Activated CD8-positive, alpha-beta T cell treated with anti-CD3 and anti-CD28 coated beads, Interleukin-2, amount 10 ng/mL, durations not matched to agents 7 days and 5 days (primary cell): ENCODE measurements at places on chromosomes 7 and 10. TPM values are rescaled to one million over a fixed set of nuclear protein-coding genes. Genes with fewer than 3 reads are reported as not detected.

GRCh38 chr10:84763965-84764364 lies 435.6 kb downstream of the CCSER2 start:
- H3K27me3 ChIP-seq = no peaks in the 10 kb centered on the region
- no peak overlapping the region for H3K27ac ChIP-seq
- no peaks in the 10 kb centered on the region for H3K36me3 ChIP-seq
- H3K4me1 ChIP-seq = no peaks in the 10 kb centered on the region
- no peak overlapping the region for H3K4me3 ChIP-seq

The ELFN1 gene
- not detected for total RNA-seq

The CRHR2 gene
- total RNA-seq = not detected

GRCh38 chr10:67819768-67820204 lies 18.2 kb downstream of the DNAJC12 start:
- no peaks in the 10 kb centered on the region for H3K27me3 ChIP-seq
- no peak overlapping the region for H3K4me3 ChIP-seq
- no peak overlapping the region for H3K27ac ChIP-seq
- H3K4me1 ChIP-seq = peaks cover 8% of the 10 kb centered on the region

The ATP6V0A4 gene
- total RNA-seq = not detected

DNA sequence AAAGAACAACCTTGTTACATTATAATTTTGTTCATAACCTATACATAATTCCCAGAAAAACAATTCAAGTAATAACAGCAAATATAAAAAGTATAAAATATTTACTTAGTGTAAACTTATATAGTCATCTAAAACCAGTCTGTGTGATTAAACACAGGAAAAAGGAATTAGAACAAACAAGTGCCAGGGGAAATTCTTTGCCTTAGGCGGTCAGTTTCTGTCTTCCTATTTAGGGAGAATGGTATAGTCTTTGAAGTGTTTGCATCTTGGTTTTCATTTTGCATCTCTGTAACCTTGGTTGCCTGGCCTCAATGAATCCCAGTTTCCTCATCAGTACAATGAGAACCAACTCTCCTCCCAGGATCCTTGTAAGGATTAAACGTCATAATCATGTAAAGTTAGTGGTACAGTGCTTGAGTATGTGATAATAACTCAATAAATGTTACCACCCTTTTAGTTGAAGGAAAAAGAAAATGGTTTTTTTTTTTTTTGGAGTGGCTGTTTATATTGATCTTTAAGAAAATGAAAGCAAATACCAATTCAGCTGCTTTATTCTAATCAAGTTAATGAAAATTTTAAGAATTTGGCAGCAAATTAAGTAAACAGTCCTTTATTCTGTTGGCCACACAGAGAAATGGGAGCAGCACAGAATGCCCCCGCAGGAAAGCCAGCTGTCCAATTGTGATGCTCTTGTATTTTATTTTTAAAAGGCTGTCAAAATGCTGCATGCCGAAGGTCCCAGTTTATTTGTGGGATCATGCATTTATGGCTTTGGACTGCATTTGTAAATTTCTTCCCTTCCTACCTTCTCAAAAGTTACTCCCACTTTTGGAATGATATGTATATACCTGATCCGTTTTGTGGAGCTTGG lies 61.8 kb downstream of the SHH start:
- DNase-seq = no peak
- H3K27ac ChIP-seq = no peak overlapping the region
- no peaks in the 10 kb centered on the region for H3K27me3 ChIP-seq
- H3K36me3 ChIP-seq = peaks cover 73% of the 10 kb centered on the region
- no peak overlapping the region for H3K4me3 ChIP-seq

DNA sequence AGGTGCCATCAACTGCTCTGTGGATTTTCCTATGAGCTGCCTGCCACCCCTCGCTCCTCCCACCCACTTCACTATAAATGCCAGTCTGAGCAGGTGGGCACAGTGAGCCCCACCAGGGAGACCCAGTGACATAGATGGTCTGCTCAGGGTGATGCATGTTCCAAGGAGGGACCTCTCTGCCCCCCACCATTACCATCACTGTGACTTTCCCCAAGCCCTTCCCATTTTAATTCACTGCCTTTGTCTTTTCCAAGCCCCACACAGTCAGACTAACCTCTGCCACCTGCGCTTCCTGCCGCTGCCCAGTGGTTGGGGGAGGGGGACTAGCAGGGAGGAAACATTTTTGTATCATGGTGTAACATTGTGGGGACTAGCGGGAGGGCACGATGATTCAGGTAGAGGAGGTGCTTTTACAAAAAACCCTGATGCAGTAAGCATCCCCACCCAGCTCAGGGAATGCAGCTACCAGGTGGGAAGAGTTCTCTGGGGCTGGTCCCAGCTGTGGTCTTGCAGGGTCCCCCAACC lies 24.6 kb downstream of the PRSS2 start:
- no peaks in the 10 kb centered on the region for H3K27me3 ChIP-seq
- peak overlapping the region; percentile 90 for H3K4me3 ChIP-seq
- peak; percentile 70 for DNase-seq
- H3K4me1 ChIP-seq = peaks cover 59% of the 10 kb centered on the region
- H3K27ac ChIP-seq = peak overlapping the region; percentile 99

The SFTPD gene
- total RNA-seq = not detected

- DNase-seq = no peak
- H3K4me3 ChIP-seq = no peak overlapping the region
- H3K27ac ChIP-seq = no peak overlapping the region
Observed at GRCh38 chr7:2032030-2032875, 200.5 kb downstream of the MAD1L1 start.

The CASP7 gene
- 28.7 TPM for total RNA-seq

- H3K36me3 ChIP-seq = no peaks in the 10 kb centered on the region
- peaks cover 21% of the 10 kb centered on the region for H3K4me1 ChIP-seq
- DNase-seq = no peak
- H3K27me3 ChIP-seq = peaks cover 2% of the 10 kb centered on the region
- H3K4me3 ChIP-seq = no peak overlapping the region
Observed at GRCh38 chr7:35718047-35718446, 23.1 kb upstream of the HERPUD2 start.

DNA sequence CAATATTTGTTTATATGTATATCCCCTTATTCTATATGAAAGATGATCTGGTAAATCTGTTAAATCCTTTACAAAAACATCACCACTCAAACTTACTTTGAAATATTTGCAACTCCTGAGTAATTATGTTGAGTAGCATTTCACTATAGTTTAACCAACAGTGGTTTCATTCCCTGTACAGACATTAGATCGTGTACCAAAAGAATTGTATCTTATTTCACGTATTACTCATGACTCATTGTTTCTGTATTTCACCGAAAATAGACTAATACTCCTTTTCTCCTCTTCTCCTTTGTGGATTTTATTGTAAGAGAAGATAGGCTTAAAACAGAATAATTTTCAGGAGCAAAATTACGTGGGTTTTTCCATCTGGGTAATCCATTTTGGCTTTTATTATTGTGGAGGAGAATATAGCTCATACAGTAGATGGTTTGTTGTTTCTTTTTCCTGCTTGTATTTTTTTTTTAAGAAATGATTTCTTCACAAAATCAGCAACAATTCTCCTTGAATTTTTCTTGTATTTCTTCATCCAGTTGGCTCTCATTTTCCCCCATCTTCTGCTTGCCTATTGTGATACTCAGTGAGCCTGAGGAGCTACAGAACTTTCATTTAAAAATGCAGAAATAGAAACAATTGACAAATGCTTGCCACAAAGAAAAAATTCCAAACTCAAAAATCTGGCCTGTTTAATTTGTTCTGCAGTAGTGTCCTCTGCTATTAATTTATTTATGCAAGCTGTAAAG lies 90.6 kb upstream of the OIT3 start:
- H3K27ac ChIP-seq = no peak overlapping the region
- H3K4me1 ChIP-seq = peaks cover 10% of the 10 kb centered on the region
- H3K4me3 ChIP-seq = no peak overlapping the region
- DNase-seq = no peak

DNA sequence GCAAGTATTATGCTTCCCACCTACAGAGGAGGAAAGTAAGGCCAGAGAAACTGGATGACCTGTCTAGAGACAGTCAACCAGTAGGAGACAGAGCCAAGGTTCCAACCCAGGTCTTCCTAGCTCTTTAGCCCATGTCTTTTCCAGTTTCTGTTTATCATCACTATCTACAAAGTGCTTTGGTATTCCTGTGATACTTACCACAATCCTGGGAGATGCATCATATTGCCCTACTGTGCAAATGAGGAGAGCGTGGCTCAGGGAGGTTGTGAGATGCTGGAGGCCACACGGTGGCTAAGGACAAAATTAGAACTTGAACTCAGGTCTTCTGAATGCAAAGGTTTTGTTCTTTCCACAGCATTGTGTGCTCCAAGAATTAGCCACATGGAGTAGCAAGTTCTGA lies 11.2 kb upstream of the PLEKHA1 start:
- H3K27ac ChIP-seq = no peak overlapping the region
- no peaks in the 10 kb centered on the region for H3K36me3 ChIP-seq
- H3K4me3 ChIP-seq = no peak overlapping the region
- no peak for DNase-seq
- peaks cover 4% of the 10 kb centered on the region for H3K4me1 ChIP-seq
- peaks cover 8% of the 10 kb centered on the region for H3K27me3 ChIP-seq

GRCh38 chr7:44973610-44974401 lies 5.0 kb downstream of the MYO1G start:
- H3K4me1 ChIP-seq = peaks cover 51% of the 10 kb centered on the region
- H3K4me3 ChIP-seq = no peak overlapping the region
- peaks cover 89% of the 10 kb centered on the region for H3K36me3 ChIP-seq
- peak overlapping the region; percentile 65 for H3K27ac ChIP-seq
- peak; percentile 74 for DNase-seq

DNA sequence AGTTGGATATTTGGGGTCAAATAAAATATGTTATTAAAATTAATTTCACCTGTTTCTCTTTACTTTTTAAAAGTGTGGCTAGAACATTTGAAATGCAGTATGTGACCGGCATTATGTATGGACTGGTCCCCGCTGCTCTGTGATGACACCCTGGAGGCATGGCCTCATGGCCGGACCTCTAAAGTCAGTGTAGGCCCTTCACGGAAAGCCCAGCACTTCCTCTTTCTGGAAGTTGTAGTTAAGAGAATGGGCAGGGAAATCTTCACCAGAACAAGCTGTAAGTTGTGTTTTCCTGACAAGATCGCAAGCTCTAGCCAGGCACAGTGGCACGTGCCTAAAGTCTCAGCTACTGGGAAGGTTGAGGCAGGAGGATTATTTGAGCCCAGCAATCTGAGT lies 38.3 kb upstream of the SRGN start:
- peak overlapping the region; percentile 30 for H3K27ac ChIP-seq
- H3K4me3 ChIP-seq = no peak overlapping the region
- peaks cover 2% of the 10 kb centered on the region for H3K36me3 ChIP-seq
- peaks cover 59% of the 10 kb centered on the region for H3K4me1 ChIP-seq
- no peaks in the 10 kb centered on the region for H3K27me3 ChIP-seq

DNA sequence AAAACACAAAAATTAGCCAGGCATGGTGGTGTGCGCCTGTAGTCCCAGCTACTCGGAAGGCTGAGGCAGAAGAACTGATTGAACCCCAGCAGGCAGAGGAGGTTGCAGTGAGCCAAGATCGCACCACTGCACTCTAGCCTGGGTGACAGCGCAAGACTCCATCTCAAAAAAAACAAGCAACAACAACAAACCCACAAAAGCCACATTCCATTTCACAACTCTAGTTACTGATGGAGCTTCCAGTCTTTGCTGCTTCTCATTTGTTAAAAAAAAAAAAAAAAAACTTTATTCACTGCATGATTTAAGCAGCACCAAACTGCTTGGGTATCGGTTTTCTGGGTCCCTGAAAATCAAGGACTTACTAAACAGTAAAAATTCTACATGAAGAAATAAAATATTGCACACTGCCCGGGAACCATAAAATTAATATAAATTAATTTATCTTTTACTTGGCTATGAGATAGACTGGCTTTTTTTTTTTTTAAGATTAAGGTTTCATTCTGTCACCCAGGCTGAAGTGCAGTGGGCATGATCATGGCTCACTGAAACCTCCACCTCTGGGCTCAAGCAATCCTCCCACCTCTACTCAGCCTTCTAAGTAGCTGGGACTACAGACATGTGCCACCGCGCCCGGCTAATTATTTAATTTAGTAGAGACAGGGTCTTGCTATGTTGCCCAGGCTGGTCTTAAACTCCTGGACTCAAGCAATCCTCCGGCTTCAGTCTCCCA lies 42.0 kb downstream of the SRPK2 start:
- H3K36me3 ChIP-seq = no peaks in the 10 kb centered on the region
- H3K27ac ChIP-seq = peak overlapping the region; percentile 15
- peaks cover 38% of the 10 kb centered on the region for H3K4me1 ChIP-seq
- H3K27me3 ChIP-seq = no peaks in the 10 kb centered on the region
- DNase-seq = peak; percentile 27

- H3K27ac ChIP-seq = peak overlapping the region; percentile 43
- H3K4me3 ChIP-seq = no peak overlapping the region
- H3K4me1 ChIP-seq = peaks cover 3% of the 10 kb centered on the region
- H3K36me3 ChIP-seq = peaks cover 53% of the 10 kb centered on the region
- no peaks in the 10 kb centered on the region for H3K27me3 ChIP-seq
Observed at GRCh38 chr7:6128205-6128604, 97.0 kb downstream of the ANKRD61 start.

DNA sequence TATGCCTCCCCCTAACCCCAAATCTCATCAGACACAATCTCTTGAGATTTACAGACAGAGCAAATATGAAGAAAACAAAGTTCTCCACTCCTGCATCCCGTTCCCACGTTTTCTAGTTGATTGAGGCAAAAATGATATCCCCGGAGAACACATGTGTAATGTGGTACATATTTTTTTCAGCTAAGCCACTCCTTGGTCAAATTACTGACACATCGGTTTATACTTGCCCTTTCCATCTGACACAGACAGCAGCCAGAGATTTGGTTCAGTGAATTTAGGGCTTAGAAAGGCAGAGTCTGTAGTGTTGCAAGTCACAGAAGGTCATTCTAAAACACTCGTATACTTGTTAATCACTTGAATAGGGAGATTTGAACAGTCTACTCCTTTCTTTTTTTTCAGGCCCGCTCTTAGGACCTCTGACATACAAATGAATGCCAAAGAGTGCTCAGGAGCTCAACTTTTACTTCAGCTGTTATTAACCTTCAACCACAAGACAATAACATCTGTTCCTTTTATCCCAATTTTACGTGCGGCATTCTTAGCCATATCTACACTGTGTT lies 1.8 kb upstream of the DDX50 start:
- H3K27ac ChIP-seq = no peak overlapping the region
- H3K4me3 ChIP-seq = no peak overlapping the region
- H3K27me3 ChIP-seq = peaks cover 5% of the 10 kb centered on the region
- DNase-seq = no peak

DNA sequence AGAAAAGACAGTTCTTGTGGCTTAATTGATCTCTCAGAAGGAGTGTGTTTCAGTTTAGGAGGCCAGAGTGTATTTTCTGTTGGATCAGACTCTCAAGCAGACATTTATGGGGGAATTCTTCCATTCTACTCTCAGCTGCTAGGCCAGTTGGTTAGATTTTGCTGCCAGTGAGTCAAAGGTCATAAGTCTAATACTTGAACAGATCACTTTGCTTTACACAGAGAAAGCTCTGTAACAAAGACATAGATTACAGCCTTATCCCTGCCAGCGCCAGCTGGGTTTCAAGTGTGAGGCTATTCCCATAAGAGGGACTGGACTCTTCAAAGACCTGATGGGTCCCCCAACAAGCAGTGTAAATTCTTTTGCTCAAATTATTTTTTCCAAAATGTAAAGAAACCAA lies 145.6 kb upstream of the SEMA3C start:
- no peaks in the 10 kb centered on the region for H3K27me3 ChIP-seq
- H3K36me3 ChIP-seq = no peaks in the 10 kb centered on the region
- H3K4me1 ChIP-seq = no peaks in the 10 kb centered on the region
- DNase-seq = no peak
- H3K4me3 ChIP-seq = no peak overlapping the region

The MEOX2 gene
- not detected for total RNA-seq

- no peak for DNase-seq
- no peak overlapping the region for H3K27ac ChIP-seq
- no peaks in the 10 kb centered on the region for H3K4me1 ChIP-seq
Observed at GRCh38 chr7:132226046-132226956, 350.0 kb downstream of the PLXNA4 start.

The PDE6C gene
- total RNA-seq = not detected

The R3HCC1L gene
- 20.3 TPM for total RNA-seq
